ENCODE measurements at places on chromosomes 7 and 10. TPM values are rescaled to one million over a fixed set of nuclear protein-coding genes. Genes with fewer than 3 reads are reported as not detected.

GRCh38 chr7:57205000-57205399 lies 72.8 kb upstream of the ZNF479 start:
- no peaks in the 10 kb centered on the region for H3K4me1 ChIP-seq
- DNase-seq = no peak
- no peaks in the 10 kb centered on the region for H3K27me3 ChIP-seq
- no peak overlapping the region for H3K27ac ChIP-seq
- no peak overlapping the region for H3K4me3 ChIP-seq

GRCh38 chr7:129095258-129095657 lies 40.3 kb upstream of the TNPO3 start:
- no peak overlapping the region for H3K27ac ChIP-seq
- DNase-seq = no peak
- H3K4me1 ChIP-seq = no peaks in the 10 kb centered on the region

GRCh38 chr7:111090846-111091245 lies at the start of gene LRRN3:
LRRN3 (plus strand) TSS chr7:111091127; CDS start chr7:111122773, 31,646 bp downstream.
- peak within 1 kb of the TSS; percentile 6 for H3K27ac ChIP-seq
- H3K4me3 ChIP-seq = peak within 1 kb of the TSS; percentile 55
- H3K4me1 ChIP-seq = no peaks in the 10 kb centered on the region
- peak; percentile 25 for DNase-seq
- H3K36me3 ChIP-seq = no peaks in the 10 kb centered on the region

- no peaks in the 10 kb centered on the region for H3K4me1 ChIP-seq
- H3K27me3 ChIP-seq = no peaks in the 10 kb centered on the region
- DNase-seq = no peak
- no peaks in the 10 kb centered on the region for H3K36me3 ChIP-seq
- H3K4me3 ChIP-seq = no peak overlapping the region
Observed at GRCh38 chr10:22833781-22834180, 94.1 kb upstream of the ARMC3 start.

DNA sequence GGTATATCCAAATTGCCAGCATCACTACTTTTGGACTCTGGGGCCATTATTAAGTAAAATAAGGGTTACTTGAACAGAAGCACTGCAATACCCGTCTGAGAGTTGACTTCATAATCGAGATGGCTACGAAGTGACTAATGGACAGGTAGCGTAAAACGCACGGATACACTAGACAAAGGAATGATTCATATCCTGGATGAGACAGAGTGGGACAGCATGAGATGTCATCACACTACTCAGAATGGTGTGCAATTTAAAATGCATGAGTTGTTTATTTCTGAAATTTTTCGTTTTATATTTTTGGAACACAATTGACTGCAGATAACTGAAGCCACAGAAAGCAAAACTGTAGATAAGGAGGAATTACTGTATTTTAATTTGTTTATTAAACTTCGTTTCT lies 421.5 kb upstream of the LRGUK start:
- no peaks in the 10 kb centered on the region for H3K4me1 ChIP-seq
- no peak overlapping the region for H3K4me3 ChIP-seq
- no peaks in the 10 kb centered on the region for H3K36me3 ChIP-seq
- H3K27ac ChIP-seq = no peak overlapping the region
- no peaks in the 10 kb centered on the region for H3K27me3 ChIP-seq

GRCh38 chr7:35797311-35797710 lies 3.5 kb upstream of the SEPTIN7 start:
- H3K4me3 ChIP-seq = no peak overlapping the region
- H3K36me3 ChIP-seq = no peaks in the 10 kb centered on the region
- no peak overlapping the region for H3K27ac ChIP-seq

- H3K4me3 ChIP-seq = no peak overlapping the region
- DNase-seq = no peak
- H3K4me1 ChIP-seq = peaks cover 4% of the 10 kb centered on the region
Observed at GRCh38 chr10:95728526-95728925, 27.4 kb upstream of the ENTPD1 start.

DNA sequence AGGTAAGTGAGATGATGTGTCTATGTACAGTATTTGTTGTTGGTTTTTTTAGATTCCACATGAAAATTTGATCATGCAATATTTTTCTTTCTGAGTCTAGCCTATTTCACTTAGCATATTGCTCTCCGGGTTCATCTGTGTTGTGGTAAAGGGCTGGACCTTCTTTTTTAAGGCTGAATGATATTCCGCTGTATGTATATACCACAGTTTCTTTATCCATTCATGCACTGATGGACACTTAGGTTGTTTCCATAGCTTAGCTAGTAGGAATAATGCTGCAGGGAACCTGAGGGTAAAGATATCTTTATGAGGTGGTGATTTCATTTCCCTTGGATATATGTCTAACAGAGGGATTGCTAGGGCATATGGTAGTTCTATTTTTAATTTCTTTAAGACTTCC lies 80.8 kb downstream of the FAM107B start:
- no peak overlapping the region for H3K27ac ChIP-seq
- DNase-seq = no peak

DNA sequence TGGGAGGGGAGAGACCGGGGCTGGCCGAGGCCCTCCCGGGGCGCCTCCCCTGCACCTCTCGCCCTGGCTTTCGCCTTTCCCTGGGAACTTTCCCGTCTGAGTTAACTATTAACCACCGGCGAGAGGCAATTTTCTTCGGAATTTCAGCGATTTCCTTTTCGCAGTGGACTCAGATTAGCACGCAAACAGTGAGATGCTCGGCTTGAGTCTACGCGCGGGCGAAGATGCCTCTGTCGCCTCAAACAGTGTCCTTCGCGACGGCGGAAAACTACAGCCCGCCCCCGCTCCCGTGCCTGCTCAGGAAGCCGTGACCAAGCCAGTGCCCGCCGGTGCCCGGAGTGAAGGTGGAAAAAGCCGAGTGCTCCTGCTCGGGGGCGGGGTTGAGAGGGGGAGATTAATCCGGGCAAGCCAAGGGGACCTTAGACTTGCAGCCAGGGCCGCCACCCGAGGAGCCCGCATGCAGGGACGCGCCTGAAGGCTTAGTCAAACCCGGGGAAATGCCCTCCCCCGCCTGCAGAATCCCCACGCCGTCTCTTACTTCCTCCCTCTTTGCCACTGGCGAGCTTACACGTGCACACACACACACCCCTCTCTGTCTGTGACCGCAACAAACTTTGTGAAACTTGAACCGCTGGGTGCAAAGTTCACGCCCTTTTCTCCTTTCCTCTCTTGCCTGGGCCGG lies 14.5 kb upstream of the PAX2 start:
- peaks cover 35% of the 10 kb centered on the region for H3K4me1 ChIP-seq
- H3K27me3 ChIP-seq = peaks cover 100% of the 10 kb centered on the region
- H3K36me3 ChIP-seq = no peaks in the 10 kb centered on the region

DNA sequence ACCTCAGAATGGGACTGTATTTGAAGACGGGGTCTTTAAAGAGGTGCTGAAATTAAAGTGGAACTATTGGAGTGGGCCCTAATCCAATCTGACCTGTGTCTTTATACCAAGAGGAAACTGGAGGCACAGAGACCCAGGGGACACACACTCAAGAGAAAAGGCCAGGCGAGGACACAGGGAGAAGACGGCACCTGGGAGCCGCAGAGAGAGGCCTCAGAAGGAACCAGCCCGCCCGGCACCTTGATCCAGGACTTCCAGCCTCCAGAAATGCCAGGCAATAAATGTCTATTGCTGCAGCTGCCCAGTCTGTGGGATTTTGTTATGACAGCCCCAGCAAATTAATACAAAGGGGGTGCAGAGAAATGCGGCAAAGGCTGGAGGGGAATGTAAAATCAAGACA lies 10.5 kb downstream of the CARD11 start:
- peaks cover 12% of the 10 kb centered on the region for H3K27me3 ChIP-seq
- no peaks in the 10 kb centered on the region for H3K36me3 ChIP-seq
- H3K4me1 ChIP-seq = no peaks in the 10 kb centered on the region
- no peak for DNase-seq
- H3K4me3 ChIP-seq = no peak overlapping the region

GRCh38 chr10:5481121-5481520 lies 18.2 kb downstream of the CALML5 start:
- DNase-seq = no peak
- no peak overlapping the region for H3K27ac ChIP-seq
- H3K27me3 ChIP-seq = no peaks in the 10 kb centered on the region
- no peak overlapping the region for H3K4me3 ChIP-seq
- H3K36me3 ChIP-seq = no peaks in the 10 kb centered on the region
- H3K4me1 ChIP-seq = no peaks in the 10 kb centered on the region

DNA sequence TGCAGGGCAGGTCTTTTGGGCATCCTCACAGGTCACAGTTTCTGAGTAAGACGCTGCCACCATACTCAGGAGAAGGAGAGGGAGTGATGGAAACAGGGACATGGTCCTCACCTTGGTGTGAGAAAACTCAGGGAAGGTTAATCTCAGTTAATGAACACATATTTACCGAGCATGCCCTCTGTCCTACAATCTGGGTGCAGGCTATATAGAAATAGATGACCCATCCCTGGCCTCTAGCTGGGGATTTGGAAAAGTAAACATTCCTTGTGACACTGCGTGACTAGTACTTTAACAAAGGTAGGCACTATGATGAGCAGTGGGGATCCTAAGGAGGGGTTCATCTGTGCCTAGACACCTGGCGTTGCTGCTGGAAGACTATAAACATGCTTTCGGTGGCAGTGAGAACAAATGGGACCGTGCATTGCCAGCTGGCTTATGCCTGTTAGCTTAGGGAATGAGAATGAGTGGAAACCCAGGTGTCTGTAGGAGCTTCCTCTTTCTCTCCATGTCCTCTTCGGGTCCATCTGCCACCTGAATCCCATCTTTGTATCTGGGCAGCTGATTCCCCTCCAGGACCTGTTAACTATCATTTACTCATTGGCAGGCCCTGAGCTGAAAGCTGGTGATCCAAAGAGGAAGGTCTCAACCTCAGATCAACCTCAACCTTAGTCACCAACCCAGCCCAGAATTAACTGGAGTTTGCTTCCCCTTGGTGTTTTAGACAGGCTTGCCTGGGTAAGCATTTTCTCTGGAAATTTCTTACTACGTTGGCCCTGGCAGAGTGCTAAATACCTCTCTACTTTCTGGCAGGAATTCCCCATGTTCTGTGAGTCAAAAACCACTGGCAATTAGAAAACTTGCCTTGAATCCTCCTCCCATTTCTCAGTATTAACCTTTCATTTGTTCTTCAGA lies 794 bp downstream of the MBL2 start:
- no peak overlapping the region for H3K27ac ChIP-seq
- no peaks in the 10 kb centered on the region for H3K4me1 ChIP-seq
- DNase-seq = no peak

GRCh38 chr10:89029785-89030437 lies 39.3 kb downstream of the FAS start:
- no peaks in the 10 kb centered on the region for H3K27me3 ChIP-seq
- H3K36me3 ChIP-seq = no peaks in the 10 kb centered on the region
- DNase-seq = peak; percentile 56
- no peak overlapping the region for H3K27ac ChIP-seq
- H3K4me3 ChIP-seq = no peak overlapping the region

The CRTAC1 gene
- 1.9 TPM for total RNA-seq

The CYP3A5 gene
- not detected for total RNA-seq

The GARIN1A gene
- 3.4 TPM for total RNA-seq

The HOXA7 gene
- not detected for total RNA-seq

Measured in heart right ventricle (tissue), 16 donors.